ENCODE measurements at places on chromosomes 1 and 21. TPM values are rescaled to one million over a fixed set of nuclear protein-coding genes. Genes with fewer than 3 reads are reported as not detected.
A peak's percentile ranks its signal among the peaks of the same experiment; 100 is the strongest.

DNA sequence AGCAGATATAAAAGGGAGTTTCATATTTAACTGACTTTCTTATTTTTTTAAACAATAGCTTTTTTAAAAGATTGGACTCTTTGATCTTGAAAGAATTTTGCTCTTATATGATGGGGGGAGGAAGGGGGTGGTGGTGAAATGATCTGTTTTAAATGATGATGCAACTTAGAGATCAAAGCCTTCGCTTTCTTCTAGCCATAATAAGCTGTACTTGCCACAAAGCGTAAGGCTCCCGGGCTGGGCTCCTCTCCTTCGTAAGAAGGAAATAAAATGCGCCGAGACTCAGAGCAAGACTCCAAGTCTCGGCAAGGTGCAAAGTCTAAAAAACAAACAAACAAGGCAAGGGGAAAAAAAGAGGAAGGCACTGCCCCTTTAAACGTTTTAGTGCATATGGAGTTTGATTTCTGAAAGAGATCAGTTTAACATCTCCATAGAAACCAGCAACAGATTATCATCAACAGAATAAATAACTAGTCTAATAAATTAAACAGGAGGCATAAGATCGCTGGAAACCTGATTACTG lies 3.3 kb downstream of the CASZ1 start:
- DNase-seq: peak; percentile 6

DNA sequence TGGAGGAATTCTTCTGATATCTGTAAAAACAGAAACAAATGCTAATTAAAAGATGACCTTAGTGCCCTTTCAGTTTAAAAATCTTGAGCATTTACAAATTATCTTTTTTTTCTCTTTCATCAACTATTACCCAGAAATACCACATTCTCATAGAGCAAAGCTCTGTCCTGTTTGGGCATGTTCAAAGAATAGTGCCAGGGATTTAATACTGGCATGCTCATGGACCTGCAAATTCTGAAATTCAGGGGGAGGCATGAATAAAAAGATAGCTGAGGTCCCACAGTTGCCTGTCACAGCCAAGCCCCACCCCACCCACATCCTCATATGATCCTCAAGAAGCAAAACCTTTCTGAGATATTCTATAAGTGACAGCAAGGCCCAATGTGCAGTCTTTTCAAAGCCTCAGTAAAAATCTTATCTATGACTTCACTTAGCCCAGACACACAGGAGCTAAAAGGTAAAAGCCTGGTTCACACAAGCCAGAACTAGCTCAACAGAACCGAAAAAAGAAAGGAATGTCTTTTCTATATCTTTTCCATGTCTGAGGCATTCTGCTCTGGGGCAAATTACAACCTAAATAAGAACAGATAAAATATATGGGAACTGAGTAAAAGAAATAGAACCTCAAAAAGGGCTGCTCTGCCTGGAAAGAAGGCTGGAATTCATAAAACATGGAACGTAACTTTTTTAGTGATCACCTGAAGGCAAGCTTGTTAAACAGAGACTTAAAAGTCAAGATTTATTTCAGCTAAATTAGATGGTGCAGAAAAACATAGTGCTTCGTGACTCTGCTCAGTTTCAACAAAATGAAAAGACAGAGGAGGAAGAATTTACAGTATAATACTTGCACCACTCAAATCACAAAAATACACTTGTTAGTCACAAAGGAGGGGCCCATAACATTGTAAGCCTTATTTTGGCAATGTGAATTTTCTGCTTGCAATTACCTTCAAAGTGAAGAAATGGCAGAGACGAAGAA lies 11.0 kb downstream of the WLS start:
- DNase-seq: no peak

DNA sequence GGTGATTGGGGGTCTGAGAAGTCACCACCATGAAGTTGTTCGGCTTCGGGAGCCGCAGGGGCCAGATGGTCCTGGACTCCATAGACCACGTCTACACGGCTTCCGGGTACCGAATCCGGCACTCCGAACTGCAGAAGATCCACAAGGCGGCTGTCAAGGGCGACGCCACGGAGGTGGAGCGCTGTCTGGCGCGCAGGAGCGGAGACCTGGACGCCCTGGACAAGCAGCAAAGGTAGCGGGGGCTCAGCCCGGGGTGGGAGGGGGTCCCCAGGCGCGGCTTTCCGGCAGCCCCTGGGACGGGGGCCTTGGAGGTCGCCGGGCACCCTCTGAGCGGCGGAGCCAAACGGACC lies 146.5 kb downstream of the LIPI start:
- DNase-seq: no peak

DNA sequence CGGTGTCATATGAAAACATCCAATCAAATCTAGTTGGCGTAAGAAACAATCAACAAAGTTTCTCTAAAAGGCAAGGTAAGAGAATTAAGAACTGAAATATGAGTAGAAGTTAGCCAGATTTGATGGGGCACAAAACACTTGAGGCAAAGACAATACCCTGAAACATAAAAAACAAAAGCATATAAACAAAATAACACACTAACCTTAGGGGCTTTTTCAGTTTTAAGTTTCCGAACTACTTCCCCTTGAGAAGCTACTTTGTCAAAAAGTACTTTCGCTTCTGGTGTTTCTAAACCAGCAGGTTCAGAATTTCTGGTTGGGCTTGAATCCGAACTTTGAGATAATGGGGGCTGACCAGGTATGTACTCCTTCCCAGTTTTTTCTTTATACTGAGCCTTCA lies 57.9 kb downstream of the EPRS1 start:
- DNase-seq: no peak

The EXO1 gene
- total RNA-seq: 46.2 TPM

The CALML6 gene
- not detected for total RNA-seq

- peak; percentile 78 for DNase-seq
Observed at GRCh38 chr1:33094971-33095604, 14.1 kb downstream of the AZIN2 start.

DNA sequence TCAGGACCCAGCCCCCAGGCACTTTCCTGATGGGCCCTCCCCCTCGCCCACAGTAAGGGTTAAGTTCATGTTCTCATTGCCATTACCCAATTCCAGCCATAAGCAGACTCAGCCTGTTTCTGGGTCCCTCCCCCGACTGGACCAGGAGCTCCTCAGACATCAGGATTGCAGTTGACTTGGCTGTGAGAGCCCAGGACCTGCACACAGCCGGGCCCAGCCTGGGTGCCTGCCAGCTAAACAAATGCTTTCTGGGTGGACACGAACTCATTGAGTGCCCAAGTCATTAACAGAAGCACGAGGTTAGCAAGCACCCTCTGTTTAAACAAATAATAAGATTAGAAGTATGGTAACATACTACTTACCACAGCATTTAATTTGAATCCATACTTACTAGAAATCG lies 147.9 kb upstream of the POU3F1 start:
- DNase-seq: no peak

DNA sequence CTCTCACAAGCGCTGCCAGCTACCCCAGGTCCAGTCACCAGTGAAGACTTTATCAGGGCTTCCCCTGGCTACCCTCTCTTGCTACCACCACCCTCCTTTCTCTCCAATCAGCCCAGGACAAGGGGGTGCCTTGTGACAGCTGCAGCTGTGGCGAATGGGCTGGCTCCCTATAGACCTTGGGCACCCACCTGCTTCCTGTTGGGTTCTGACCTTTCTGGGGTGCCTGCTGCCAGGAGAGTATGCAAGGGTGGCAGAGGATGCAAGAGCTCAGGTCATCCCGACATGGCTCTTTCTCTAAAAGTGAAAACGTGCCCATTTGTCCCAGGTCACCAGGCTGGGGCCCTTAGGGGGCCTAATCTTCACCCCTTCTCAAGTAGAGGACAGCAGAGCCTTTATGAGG lies 6.6 kb downstream of the KLHDC8A start:
- no peak for DNase-seq

GRCh38 chr1:99591886-99592285 lies 54.0 kb upstream of the PALMD start:
- DNase-seq: no peak

The TACSTD2 gene
- not detected for total RNA-seq

The UTS2 gene
- not detected for total RNA-seq

DNA sequence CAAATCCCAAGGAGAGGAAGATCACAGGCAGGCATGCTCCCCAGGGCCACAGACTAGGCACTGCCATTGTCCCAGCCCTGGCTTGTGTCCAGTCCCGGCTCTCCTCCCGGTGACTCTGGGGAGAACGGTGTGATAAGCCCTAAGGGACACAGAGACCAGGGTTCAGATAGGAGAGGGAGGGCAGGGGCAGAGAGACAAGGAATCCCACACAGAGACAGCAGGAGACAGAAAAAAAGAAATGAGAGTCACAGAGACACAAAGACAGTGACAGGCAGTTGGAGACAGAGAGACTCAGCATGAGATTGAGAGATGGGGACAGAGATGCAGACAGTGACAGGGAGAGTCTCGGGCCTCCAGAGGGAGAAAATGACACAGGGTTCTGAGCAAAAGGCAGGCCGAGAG lies 361 bp downstream of the INSRR start:
- no peak for DNase-seq

DNA sequence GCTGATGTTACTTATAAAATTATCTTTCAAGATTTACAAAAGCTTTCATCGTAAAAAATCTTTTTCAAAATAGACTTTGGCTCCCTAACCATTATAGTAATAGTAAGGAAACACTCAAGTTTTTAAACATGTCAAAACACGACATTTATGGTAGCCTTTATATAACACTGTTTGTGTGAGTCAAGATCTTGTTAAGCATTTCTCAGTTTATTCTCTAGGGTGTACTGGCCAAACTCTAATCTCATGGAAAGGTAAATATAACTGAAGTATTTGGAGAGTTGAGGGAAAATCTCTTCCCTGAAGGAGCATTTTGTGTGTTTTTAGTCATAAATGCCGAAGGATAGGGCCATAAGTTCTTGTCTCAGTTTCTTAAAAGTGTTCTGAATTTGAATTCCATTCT lies 790.9 kb upstream of the NCAM2 start:
- DNase-seq: no peak

The PTPN7 gene
- not detected for total RNA-seq

GRCh38 chr1:40004857-40005256 lies 35.7 kb upstream of the CAP1 start:
- DNase-seq: no peak

DNA sequence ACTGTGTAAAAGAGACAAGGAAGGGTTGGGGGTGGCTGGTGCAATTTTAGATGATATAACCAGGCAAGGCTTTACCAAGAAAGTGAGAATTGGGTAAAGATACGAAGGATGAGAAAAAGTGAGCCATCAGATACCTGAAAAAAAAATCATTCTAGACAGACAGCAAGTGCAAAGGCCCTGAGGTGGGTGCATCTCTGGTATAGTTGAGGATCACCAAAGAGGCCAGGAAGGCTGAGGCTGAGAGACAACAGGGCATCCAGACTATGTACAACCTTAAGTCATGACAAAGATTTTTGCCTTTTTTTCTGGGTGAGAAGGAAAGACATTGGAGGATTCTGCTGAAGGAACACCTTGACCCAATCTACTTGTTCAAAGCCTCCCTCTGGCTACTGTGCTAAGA lies 29.9 kb downstream of the RXRG start:
- DNase-seq: no peak

GRCh38 chr1:180269645-180270529 lies 39.8 kb downstream of the LHX4 start:
- no peak for DNase-seq

- DNase-seq: no peak
Observed at GRCh38 chr1:200174525-200175295, 147.2 kb downstream of the NR5A2 start.

DNA sequence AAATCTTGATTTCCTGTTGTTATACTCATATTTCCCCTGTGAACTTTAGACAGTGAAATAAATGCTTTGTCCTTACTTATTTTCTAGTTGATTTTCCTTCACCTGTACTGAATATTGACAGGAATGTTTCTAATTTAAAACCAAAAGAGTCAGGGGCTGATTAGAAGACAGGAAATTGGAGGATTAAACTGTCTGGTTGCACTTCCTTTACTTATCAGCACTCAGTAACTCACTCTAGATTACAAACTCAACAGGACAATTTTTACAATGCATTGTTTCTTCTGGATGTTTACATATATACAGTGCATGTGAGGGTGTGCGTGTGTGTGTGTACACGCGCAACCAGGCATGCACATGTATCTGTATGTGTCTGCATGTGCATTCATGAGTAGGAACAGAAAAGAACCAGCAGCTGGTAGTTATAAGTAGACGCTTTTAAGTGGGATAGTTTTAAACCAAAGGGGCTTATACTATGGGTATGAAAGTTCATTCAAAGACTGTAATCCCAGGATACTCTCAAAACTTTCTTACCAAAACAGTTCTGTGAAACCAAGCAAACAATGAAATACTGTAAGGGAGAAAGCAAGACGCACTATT lies 212.0 kb upstream of the NFIA start:
- no peak for DNase-seq

The HES2 gene
- 3.1 TPM for total RNA-seq

The AMY1B gene
- total RNA-seq: not detected

GRCh38 chr21:29343519-29343918 lies 44.8 kb downstream of the BACH1 start:
- DNase-seq: no peak

DNA sequence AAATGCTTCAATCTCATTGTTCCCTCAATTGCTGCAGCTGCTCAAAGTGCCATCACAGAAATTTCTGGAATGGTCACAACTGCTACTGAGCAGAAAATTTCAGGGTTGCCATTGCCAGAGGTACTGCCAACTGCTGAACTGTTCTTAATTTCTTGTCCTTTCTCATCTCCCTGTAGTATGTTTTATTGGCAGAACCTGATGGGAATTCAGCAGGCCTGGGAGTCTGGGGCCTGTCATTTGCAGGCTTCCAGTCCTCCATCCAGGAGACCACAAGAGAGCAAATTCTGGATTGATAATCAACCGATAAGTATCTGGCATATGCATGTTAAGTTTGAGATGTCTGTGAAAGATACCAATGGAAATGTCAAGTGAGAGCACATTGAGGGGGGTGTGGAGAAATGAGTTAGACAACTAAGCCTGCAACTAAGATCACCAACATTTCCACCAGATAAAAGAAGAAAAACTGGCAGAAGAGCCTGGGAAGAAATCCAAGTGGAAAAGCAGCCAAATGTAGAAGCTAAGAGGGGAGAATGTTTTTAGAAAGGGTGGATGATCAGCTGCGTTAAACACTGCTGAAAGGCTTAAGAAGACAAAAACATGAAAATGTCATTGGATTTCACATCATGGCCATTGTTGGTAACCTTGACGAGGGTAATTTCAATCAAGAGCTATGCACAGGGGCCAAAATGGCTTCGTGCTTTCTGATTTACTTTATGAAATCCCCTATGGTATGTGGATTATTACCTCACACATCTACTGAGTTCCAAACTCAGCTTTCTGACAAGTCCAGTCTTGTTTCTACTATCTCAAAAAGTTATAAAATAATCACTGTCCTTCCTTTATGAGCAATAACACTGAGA lies 648.1 kb downstream of the PLPP3 start:
- peak; percentile 38 for DNase-seq

DNA sequence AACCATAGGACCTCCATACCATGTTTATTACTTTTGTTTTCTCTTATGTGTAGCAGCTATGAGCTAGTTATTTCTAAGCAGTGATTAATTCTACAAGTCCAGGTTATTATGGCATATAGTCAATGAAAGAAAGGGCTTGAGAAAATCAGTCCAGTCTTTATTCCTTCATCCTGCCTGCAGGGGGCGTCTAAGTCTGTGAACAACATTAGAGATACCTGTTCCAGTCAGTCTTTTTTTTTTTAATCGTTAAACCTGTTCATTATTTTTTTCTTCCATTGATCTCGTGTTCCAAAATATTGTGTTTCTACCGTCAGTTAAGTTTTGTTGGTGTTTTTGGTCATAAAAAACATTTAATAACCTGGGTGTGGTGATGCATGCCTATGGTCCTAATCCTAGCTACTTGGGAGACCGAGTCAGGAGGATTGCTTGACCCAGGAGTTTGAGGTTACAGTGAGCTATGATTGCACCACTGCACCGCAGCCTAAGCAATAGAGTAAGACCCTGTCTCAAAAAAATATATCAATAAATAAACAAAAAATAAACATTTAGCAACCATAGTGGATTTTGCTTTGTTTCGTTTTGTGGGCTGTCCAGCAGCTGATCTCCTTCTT lies 29.4 kb upstream of the CD2 start:
- DNase-seq: peak; percentile 37

Data from G401 (cell line).